M059J (cell line): ENCODE measurements at places on chromosomes 7 and 10.

DNA sequence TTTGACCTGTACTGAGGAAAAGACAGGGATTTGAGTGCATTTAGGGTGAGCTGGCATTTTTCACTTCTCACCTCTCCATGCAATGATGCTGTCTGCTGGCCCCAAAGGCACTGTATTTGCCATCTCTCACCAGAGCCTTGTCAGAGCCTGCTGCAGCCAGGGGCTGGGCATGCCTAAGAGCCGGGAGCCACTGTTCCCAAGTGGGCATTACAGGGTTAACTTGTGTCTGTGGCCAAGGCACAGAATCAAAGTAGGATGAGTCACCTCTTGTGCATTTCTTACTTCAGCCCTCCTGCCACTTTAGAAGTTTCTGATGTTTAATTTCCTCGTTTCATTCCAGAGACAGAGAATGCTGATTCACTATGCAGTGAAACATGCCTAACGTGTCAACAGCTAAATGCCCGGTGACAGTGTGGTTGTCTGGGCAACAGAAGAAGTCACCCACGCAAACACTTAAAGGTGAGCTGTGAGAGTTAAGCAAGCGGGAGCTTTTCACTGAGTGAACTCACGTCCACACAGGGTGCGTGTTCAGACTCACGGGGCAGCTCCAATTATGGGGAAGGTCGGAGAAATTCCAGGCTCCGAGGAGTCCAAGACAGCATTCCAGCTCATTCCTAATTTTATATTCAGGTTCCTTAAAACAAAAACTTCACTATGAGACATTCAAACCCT lies 57.1 kb upstream of the IGFBP3 start:
- peak; percentile 100 for DNase-seq

DNA sequence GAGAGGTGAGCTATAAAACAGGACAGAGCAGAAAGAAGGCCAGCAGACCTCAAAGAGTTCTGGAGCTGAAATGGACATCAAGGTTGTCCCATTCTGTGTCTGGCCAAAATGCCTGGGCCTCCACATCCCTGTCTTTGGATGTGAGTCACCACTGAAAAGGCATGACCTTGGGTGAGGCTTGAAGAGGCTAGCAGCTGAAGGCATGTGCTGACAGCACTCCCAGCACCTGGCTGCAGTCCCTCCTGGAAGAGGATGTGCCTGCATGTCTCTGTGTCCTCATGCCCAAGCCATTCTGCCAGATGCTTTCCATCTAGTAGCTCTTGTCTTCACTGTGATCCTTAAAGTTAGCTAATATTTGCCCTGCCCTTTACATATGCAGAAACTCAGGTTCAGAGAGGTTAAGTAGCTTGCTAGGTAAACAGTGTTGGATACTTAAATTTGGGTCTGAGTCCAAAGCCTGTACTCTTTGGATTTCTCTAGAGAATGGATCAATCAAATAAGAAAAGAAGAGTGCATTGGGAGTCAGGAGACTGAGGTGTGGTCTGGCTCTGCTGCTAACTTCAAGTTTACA lies 35.8 kb downstream of the HECW1 start:
- peak; percentile 48 for DNase-seq

GRCh38 chr10:110074758-110075671 lies 67.2 kb downstream of the ADD3 start:
- DNase-seq: peak; percentile 42

DNA sequence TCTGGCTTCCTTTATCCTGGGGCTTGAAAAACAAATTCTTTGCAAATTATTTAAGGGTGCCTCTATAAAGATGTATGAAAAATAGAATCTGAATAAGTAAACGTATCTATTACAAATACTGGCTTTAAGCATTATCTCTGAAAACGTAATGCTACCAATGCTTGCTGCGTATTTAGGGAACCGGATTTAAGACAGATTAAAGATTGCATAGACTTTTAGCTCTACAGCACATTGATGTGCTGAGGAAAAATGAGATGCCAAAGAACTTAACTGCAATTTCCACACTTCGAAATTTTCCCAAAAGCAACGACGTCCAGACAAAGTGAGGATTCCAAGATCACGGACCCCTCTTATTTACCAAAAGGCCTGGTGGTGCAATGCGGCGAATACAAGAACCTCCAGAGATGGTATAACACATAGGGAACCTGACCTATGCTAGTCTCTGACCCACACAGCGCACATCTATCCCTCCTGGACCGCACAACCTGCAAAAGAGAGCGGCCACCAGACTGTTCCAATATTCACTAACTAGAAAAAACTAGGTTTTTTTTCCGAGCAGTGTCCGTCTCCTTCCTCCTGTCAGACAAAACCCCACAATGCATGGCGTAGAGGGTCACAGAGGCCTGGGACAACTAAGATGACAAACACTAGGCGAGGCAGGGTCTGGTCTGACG lies 34.3 kb upstream of the PHF14 start:
- DNase-seq: no peak

DNA sequence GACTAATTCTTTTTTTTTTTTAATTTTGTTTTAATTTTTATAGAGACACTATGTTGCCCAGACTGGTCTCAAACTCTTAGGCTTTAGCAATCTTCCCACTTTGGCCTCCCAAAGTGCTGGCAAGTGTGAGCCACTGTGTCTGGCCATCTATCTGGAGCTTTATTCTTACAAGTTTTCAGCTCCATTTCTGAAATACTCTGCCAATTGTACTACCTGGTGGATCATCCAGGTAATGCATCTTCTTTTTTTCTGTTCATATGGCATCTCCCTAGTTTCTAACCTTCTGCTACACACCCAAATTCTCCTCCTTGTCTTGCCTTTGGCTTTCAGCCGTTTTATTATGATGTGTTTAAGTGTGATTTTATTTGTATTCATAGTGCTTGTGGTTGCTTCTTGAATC lies 40.2 kb downstream of the ZNF365 start:
- DNase-seq: no peak

- DNase-seq: no peak
Measured at GRCh38 chr7:147081117-147081516, 964.5 kb downstream of the CNTNAP2 start.

DNA sequence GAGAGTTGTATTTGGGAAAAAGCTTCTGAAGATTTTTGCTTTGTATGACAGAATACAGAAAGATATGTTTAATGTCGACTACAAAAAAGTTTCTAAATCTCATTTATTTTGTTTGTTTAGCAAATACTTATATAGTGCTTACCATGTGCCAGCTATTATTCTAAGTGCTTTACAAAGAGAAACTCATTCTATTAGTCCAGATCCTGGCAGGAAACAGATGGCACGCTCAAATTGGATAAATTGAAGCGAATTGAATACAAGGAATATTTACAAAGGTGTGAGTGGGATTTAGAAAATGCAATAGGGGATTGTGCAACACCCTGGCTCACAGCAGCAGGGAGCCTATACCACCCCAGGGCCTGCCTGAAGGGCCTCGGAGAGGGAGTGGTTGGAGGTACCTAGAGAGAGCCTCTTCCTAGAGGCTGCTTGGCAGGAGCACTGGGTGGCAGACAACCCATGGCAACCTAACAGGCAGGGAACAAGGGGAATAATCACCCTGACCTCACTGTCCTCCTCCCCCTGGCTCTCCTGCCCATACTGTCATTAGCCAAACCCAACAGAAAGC lies 27.6 kb upstream of the FAM204A start:
- no peak for DNase-seq

DNA sequence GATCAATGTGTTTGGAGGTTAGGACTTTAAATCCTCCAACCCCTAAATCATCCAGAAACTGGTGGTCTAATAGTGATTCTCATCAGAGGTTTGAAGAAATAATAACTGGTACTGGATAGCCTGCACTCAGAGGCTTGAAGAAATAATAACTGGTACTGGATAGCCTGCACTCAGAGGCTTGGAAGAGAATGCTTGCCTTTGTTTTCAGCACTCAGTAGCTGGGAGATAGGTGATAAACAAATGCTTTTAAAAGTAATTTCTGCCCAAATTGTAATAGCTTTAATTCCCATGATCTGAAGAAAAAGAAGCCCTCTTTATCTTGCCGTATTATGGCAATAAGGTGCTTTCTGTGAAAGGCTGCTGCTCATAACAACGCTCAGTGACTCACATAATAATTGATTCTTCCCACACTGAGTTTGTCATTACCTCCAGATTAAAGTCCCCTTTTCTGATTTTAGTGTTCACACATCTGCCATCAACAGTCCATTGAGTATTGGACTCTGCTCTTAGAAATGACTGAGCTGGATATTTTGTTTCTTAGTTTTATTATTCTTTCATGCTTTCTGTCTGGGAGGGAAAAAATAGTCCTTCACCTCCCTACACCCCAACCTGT lies 112.3 kb upstream of the PHYHIPL start:
- no peak for DNase-seq

- peak; percentile 73 for DNase-seq
Measured at GRCh38 chr10:61284222-61284890, 168.8 kb downstream of the TMEM26 start.

- no peak for DNase-seq
Measured at GRCh38 chr10:99456207-99456930, 25.9 kb upstream of the GOT1 start.

DNA sequence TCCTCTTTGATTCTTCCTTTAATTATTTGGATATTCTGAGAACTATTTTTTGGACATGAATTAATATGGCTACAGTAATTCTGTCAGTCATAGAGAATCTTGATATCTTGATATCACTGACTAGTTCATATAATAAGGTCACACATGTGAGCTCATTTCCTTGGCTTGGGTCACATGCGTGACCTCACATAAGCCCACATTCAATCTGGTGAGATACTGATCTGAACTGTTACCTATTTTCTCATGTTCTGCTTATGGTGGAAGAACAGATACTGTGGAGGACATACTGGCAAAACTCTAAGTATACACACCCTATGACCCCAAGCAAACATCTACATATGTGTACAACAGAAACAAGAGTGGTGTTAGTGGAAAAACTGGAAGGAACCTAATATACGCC lies 44.1 kb downstream of the CUL2 start:
- DNase-seq: no peak

DNA sequence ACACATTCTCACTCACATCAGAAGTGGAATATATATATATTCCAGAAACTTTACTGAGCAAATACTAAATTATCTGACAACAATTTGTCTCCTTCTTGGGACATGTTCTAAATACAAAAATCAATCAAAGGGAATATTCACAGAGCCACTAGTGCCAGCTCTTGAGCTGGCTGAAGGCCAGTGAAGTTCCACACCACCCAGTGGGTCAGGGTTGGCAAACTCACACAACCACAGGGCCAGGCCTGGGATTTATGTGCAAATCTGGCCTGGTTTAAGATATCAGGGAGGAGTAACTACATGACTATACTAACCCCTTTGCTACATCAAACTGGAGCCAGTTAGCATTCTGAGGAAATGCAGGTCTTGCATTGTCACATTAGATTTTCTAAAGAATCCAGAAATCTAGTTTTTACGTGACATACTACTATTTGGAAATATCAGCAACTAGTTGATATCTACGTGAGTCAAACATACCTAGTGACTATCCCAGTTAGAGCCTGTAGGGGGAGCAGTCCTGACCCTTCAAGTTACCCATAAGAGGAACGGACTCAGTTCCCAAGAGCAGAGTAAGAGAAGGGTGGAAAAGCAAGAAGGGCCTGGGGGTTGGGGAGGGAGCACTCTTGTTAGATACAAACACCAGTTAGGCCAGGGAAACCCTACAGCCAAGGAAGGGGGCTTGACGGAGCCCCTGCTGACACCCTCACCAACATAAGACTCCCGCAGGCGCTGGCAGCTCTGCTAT lies 600.4 kb downstream of the KCNMA1 start:
- peak; percentile 11 for DNase-seq

GRCh38 chr10:32332299-32332750 lies 14.6 kb downstream of the EPC1 start:
- no peak for DNase-seq

DNA sequence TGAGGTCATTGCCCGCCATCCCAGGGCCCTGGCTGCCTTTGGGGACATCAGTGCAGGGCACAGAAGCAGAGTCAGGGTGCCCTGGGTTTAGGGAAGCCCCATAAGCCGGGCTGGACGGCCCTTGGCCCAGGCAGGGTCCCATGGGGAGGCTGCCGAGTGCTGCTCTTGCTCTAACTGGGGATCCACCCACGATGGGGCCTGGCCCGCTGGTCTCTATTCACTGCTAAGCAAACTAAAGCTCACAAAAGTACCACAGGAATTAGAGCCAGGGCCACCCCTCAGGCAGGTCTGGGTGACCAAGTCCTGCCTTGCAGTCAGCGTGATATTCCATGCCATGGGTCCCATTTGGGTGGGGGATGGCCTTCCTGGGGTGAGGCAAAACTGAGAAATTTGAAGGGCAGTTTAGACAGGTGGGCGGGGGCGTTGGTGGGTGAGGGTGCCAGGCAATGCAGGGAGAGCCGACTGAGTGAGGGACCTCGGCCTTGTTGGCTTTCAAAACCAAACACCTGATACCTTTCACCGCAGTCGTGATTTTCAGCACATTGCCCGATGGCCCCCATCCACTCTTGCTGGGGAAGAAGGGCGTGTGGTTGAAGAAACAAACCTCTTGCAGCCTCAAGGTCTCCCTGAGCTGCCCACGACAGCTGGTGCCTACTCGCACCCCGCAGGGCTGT lies 92.8 kb upstream of the PPIF start:
- no peak for DNase-seq

GRCh38 chr10:90998733-90999511 lies 78.0 kb upstream of the ANKRD1 start:
- no peak for DNase-seq

- no peak for DNase-seq
Measured at GRCh38 chr7:141258559-141258958, 184.7 kb downstream of the TMEM178B start.

DNA sequence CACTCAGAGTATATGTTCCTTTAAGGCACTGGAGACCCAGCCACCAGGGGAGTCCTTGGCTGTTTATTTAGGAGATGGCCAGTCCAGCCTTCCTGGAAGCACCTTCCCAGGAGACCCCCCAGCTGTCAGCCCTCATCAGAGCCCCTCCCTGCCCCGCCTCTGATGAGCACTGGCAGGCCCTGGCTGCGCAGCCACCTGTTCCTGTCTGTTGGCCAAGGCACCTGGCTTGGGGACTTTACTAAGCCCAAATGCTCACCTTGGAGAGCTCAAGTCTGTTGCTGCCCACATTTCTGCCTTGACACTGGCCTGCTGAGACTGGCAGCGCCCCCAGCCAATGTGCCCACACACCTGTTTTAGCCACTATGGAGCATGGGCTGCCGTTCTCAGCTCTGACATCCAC lies 124.7 kb downstream of the ELMO1 start:
- DNase-seq: no peak

GRCh38 chr10:73597346-73597745 lies 6.2 kb upstream of the USP54 start:
- peak; percentile 59 for DNase-seq

GRCh38 chr10:79418274-79418673 lies 27.1 kb downstream of the ZCCHC24 start:
- no peak for DNase-seq

DNA sequence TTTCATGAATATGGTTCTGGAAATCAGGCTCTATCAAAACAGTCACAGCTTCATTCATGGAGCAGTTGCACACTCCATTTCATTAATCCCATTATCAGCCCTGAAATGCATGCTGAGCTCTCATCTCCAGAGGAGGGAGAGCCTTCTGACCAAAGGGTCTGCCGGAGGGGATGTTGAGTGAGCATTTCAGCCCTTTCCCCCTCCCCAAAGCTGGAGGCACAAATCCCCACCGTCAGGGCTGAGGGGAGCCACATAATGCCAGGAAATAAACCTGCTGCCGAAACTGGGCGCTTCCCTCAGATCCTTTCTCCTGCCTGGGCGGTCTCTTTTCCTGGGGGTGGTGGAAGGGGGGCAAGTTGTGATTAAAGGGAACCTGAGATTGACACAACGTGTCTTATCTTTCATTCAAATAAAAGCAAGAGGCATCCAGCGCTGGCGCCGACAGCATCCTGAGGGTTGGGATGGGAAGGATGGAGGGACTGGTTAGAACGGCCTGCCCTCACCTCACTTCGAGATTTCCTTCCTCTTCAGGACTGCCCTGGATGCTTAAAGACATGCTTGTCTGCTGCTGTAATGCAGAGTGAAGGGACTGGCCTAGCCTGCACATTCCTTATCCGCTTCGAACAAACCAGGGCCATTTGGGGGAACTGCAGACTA lies 71.6 kb downstream of the TLL2 start:
- DNase-seq: no peak
